ENCODE measurements at places on chromosomes 4 and X.
A peak's percentile ranks its signal among the peaks of the same experiment; 100 is the strongest.

- DNase-seq = no peak
Measured at GRCh38 chr4:98946359-98946758, 17.4 kb upstream of the EIF4E start.

DNA sequence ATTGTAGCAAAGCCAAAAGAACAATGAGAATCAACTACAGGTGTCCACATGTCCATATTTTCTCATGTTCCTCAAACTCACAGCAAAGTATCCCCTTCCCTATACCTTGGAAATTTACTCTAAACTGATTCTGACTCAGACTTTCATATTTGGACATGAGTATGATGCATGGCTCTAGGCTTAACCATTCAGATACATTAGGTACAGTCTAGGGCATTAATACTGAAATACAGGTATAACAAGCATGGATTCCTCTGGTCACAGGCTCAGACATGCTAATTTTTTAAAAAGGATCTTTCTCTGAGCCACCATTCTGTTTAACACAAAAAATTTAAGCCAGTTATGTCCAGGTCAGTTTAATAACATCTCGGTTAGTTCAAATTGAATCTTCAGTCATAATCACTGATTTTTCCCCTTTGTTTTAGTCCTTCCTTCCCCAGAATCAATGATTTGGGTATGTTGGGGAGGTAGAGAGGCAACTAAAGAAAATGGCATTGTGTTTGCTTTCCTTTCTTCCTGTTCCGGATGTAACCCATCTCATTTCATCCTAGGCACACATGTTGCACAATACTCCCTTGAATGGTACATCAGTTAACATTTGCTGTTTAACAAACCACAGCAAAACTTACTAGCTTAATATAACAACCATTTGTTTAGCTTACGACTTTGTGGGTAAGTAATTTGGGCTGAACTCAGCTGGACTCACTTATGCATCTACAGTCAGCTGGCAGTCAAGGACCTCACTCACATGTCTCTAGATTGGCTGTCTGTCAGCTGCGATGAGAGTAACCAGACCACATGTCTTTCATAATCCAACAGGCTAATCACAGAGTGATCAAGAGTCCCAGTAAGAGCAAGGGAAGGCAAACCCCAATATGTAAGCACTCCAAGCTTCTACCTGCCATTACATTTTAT lies 75.3 kb upstream of the GRIA3 start:
- no peak for DNase-seq

DNA sequence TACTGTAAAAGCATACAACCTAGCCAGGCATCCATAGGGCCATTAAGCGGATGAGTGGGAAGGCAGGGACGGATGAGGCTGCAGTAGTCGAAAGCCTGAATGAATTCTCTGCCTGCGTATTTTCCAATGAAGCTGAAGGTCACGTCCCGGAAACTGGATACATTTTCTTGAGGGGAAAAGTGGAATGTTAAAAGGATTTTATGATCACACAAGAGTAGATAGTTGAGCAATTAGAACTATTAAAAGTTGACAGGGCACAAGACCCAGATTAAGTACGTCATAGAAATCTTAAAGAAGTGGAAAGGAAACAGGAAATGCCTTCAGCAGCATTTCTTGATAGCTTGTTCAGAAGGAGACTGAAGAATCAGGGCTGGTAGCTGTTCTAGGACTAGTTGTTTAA lies 98.3 kb upstream of the CXXC4 start:
- no peak for DNase-seq

GRCh38 chrX:13387666-13388494 lies 68.0 kb upstream of the ATXN3L start:
- no peak for DNase-seq

DNA sequence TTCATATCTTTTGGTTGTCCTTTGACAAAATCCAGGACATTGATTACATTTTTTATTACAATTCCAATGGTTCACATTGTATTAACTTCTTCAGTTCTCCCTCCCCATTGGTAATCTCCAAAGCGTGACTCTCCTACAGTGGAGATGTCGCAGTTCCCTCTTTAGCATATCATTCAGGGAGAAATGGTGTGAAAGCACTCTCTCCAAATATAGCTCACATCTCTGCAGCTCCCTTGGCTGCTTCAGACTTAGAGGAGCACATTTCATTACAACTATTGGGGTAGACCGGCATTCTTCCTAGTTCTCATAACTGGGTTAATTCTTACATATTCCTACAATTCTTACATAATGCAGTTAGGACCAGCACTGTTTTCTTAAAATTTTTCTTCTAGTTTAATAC lies 25.3 kb downstream of the RNF150 start:
- no peak for DNase-seq

GRCh38 chr4:67327245-67328017 lies 217.9 kb downstream of the CENPC start:
- DNase-seq = peak; percentile 68

GRCh38 chr4:99403380-99404184 lies 31.6 kb downstream of the ADH7 start:
- DNase-seq = no peak

DNA sequence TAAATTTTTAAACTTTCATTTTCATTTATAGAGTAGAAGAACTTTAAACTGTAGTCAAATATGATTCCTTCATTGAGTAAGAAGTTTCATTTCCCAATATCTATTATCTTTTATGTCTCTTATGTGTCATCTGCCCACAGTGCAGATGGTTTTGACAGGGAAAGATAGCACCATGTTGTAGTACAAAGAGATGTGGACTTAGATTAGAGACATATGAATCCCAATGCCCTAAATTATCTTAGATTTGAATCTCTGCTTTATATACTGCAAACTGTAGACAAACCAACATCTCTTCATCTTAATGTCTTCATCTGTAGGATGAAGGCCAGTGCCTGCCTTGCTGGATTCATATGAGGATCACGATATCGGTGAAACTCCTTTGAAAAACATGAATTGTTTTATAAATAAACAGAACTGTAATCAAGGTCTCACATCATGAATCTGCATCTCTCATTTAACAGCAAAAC lies 217.5 kb downstream of the BANK1 start:
- no peak for DNase-seq

- no peak for DNase-seq
Measured at GRCh38 chr4:39910064-39910463, 67.6 kb downstream of the PDS5A start.

DNA sequence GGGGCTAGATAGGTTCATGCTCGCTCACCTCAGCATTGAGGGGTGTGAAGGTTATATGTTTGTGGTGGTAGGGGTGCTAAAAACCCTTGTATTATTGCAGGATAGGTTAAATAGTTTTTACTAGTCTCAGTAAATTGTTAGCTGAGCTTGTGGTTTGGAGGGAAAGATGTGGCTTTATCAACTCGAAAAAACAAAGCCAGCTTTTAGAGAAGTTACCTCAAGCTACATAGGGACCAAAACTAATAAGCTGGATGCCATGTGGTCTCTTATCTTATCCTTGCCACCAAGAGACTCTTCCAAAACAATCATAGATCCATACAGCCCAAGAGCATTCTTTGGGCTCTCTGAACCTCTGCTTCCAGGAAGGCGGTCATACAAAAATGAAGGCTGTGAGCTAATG lies 29.2 kb downstream of the MSN start:
- DNase-seq = no peak

GRCh38 chr4:126627255-126627654 lies 1005.5 kb upstream of the INTU start:
- no peak for DNase-seq

DNA sequence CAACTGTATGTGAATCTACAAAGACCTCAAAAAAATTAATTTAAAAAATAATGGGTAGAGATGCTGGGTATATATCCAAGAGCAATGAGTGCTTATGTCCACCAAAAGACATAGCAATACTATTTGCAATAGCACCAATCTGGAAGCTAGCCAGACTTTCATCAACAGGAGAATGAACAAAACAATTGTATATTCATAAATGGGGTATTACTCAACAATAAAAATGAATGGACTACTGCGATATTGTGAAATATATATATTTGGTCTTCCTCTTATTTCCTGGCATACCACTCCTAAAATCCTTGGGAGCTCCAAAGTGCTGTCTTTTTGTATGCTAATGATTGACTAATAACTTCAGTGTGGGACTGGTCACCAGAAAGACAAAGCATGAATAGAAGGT lies 77.5 kb downstream of the MSN start:
- DNase-seq = no peak

- no peak for DNase-seq
Measured at GRCh38 chr4:179076865-179077264, 1634.6 kb upstream of the AGA start.

GRCh38 chr4:145554691-145555090 lies 64.5 kb upstream of the MMAA start:
- DNase-seq = no peak

DNA sequence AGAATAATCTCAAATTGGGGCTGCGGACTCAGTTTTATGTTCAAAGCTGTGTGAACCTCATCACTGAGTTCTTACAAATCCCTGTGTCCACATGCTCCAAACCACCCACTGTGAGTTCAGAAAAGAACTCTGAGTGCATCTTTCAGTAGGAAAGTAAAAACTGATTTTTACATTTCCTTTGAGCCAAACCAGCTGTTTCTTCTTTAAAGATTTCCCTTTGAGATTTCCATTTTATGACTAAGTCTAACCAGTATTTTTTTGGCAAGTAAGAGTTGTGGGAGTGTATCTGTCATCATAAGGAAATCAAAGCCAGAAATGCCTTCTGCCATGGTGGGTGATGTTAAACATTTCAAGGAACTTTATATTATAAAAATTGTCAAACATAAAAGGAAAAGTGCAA lies 100.0 kb downstream of the TET2 start:
- DNase-seq = no peak

Measured in hematopoietic multipotent progenitor cell treated with erythropoietin and hydrocortisone succinate and interleukin-3 and kit ligand, for 15 days (in vitro differentiated cells).